B cell (primary cell): ENCODE measurements at places on chromosomes 4 and X.

DNA sequence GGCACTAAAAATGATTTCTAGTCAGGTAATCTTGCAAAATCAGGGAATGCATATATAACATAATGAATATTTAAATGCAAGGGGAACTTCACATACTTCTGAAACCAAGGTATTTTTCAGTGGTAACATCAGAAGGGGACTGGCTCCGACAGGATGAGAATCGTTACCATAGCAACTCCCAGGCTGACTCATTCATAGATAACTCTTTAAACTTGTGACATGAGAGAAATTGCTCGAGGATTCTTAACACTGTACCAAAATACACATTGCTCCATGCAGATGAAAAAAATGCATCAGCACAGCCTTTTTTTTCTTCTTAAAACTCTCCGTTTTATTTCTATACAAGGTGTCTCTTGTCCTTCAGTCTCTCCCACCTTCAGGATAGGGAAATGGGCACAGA is 114.3 kb downstream of the GABRB1 start:
- DNase-seq: no peak

- no peak for DNase-seq
Measured at GRCh38 chr4:93065790-93066189, 762.0 kb downstream of the GRID2 start.

DNA sequence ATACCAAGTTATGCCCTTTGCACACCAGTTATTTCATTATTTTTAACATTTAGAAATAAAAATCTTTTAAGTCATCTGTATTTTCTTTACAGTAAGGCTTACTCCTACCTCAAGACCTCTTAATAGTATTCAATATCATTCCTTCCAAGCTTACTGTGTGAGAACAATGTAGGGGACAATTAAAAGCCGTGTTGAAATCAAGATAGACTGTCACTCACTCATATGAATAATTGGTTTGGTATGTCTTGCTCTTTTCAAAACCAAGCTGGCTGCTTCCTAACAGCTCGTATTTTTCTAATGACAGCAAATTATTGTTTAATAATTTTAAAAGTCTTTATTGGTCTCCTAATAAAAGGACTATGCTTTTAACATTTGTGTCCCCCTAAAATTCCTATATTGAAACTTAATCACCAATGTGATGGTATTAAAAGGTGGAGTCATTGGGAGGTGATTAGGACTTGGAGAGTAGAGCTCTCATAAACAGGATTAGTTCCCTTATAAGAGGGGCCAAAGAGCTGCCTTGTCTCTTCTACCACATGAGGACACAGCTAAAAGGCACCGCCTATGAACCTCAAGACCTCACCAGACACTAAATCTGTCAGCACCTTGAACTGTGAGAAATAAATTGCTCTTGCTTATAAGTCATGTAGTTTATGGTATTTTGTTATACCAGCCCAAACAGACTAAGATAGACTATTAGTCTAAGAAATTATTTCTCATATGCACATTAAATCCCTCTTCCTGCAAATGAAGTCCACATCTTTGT is 4.1 kb downstream of the ABCB7 start:
- DNase-seq: no peak

- DNase-seq: no peak
Measured at GRCh38 chr4:94826206-94826605, 68.5 kb downstream of the BMPR1B start.

DNA sequence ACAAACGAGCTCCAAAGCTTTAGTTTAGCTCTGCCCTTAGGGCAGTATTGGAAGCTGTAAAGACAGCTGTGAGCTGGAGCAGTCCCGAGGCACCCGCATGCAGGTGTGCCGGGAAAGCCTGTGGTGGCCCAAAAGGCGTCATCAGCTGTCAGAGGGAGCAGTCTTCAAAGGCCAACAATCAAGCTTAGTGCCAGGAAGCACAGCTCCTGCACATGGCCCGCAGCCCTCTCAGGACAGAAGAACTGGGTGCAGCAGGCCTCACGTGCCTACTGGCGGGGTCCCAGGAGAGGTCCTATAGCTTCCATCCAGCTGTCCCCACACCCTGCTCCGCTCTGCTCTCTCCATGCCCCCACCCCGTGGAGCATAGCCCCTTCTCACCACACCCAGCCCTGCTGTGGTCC is 92.2 kb upstream of the TRIM2 start:
- peak; percentile 68 for DNase-seq

DNA sequence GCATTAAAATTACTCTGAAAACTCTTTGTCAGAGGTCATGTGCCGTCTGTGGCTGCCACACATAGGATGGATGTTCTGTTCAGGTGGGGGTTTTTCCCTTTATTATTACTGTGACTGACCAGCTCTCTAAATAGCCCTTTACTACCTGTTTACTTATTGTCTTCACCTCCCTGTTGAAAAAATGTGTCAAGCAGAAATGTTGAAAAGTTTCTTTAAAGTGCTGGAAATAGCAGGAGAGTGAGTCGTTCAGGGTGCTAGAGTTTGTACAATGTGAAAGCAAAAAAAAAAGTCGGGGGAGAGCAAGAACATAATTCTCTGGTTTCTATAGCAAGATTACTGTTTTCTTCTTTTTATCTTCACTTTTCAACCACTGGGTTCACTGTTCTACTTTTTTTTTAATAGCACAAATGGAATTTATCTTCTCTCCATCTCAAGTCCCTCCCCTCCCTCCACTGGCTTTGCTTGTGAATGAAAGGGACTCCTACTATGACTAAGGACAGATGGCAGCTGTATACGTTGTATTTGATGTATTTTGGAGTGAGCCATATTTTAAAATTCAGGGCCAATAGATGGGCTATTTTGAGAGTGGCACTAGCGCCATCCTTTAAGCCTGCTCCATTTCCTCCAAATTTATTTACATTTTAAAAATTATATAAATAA is 33.3 kb downstream of the ARX start:
- no peak for DNase-seq

DNA sequence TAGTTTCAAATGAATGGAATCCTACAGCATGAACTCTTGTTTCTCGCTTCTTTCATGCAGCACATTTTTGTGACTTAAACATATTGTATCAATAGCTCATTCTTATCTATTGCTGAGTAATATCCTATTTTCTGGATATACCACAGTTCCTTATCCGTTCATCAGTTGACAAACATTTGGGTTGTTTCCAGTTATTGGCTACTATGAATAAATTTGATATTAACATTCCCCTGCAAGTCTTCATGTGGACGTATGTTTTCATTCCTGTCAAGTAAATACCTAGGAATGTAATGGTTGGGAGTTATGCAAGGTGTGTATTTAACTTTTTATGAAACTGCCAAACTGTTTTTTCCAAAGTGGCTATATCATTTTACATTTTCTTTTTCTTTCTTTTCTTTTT is 114.0 kb upstream of the SH3RF1 start:
- DNase-seq: no peak

- no peak for DNase-seq
Measured at GRCh38 chr4:103996064-103996463, 276.3 kb upstream of the TACR3 start.

DNA sequence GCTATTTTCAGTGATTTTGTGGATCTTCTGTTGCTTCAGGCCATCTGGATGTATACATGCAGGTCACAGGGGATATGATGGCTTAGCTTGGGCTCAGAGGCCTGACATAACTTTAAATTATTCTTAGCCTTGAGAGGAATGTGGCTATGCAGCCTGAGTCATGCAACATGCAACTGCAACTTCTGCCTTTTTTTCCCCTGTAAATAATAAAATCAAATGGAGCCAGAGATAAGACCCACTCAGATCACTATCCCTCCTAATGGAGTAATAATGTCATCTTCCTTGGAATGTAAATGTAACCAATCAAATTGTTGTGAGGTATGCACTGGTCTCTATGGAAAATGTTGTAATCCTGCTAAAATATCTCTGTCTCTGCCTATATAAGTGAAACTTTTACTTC is 54.9 kb downstream of the MAGEB17 start:
- DNase-seq: no peak

- DNase-seq: peak; percentile 49
Measured at GRCh38 chrX:129980001-129980401, 2.4 kb upstream of the BCORL1 start.

GRCh38 chr4:8552024-8552423 is 28.2 kb upstream of the GPR78 start:
- no peak for DNase-seq

DNA sequence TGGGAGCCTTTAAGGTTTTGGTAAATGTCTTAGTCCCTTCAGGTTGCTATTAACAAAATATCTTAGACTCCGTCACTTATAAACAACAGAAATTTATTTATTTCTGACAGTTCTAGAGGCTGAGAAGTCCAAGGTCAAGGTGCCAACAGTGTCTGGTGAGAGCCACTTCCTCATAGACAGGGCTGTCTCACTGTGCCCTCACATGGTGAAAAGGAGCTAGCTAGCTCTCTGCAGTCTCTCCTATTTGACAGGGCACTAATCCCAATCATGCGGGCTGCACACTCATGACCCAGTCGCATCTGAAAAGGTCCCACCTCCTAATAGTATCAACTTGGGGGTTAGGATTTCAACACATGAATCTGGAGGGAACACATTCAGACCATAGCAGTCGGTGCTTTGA is 63.4 kb upstream of the KLF3 start:
- DNase-seq: no peak

- no peak for DNase-seq
Measured at GRCh38 chrX:101564651-101565050, 14.3 kb downstream of the ARMCX1 start.

DNA sequence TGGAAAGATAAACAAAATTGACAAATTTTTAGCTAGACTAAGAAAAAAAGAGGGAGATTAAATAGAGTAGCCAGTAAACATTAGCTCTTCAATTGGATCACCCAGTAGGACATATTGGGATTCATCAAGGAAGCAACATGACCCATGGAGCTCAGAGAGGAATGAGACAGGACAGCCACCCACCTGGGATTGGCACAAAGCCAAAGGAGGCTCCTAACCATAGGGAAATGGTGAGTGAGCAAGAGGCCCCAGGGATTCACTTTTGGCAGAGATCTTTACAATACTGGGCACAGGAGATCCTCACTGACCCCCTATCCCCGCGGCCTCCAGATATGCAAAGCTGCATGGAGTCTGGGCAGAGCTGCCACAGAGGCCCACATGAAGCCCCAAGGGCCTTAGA is 34.8 kb upstream of the CXCL6 start:
- no peak for DNase-seq

DNA sequence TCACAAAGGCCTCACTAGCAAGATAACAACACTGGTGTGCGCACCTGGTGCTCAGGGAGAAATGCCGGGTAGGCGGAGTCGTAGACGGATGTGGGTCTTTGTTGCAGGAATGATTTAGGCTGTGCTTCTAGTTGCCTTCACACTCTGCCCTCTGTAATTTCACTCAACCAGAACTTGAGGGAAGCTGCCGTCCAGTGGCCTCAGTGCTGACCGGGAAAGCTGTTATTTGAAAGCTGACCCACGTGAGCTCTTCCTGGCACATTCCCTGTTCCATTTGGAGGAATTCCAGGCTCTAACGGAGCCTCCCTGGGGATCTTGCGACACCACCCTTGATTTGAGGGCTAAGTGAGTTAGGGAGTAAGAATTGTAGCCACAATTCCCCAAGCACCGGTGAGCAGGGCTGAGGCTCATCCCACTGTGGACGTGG is 15.9 kb downstream of the SH3TC1 start:
- DNase-seq: no peak

GRCh38 chr4:42412251-42412650 is 15.0 kb downstream of the SHISA3 start:
- DNase-seq: no peak
